ENCODE measurements at places on chromosomes 11 and 22.

DNA sequence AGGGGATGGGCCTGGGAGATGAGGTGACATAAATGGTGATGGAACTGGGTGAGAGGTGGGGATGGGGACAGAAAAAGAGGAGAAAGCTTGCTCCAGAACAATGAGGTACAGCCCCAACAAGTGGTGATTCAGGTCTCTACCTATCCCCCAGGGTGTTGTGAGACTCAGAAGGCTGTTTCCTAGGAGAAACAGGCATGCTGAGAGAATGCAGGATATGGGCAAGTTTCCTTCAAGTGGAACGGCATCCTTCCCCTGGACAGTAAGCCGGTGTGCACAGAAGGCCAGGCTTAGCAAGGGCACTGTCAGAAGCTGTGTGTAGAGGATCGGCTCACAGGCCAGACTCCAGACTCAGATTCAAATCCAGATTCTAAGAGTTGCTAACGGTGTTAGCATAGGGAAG is 34.1 kb upstream of the CRTAM start:
- no peak for DNase-seq

DNA sequence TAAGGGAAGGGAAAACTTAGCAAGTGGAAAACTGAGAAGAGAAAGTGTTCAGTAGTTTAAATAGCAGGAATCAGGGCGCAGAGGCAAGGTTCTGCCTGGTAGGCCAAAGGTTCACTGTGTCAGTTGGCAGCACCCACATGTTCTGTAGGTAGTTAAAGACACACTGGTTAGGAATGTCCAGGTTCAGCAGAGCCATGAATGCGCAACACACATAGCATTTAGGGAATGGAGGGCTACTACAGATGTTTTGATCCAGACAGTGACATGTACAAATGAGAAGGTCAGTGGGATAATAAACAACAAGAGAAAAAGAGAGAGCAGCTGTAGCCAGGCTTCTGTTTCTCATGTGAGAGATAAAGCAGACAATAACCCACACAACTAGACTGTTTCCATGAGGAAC is 56.2 kb upstream of the ARHGAP42 start:
- DNase-seq = no peak

DNA sequence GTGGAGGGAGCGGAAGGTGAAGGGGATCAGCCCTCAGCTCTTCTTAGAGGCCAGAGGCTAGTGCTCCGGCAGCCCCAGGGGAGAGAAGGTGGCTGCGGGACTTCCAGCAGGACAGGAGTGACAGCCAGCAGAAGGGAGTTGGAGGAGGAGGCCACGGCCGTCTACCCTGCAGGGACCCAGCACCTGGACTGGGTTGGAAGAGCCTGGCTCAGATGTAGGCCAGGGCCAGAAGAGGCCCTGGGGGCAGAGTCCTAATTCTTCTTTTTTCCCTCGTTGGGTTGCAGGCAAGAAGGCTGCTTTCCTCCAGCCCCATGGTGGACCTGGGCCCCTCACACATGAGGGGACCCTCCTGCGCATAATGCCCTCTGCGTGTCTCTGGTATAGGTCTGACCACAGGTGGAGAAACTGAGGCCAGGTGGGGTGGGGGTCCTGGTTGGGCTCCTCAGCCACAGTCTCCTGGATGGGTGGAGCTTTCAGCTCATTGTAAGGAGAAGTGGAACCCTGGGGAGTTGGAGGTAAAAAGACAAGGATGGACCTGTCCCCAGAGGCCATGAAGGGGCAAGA is 2.3 kb upstream of the MCAM start:
- no peak for DNase-seq

GRCh38 chr11:95877291-95877690 is 46.6 kb downstream of the MTMR2 start:
- peak; percentile 87 for DNase-seq

- peak; percentile 73 for DNase-seq
Observed at GRCh38 chr11:35623621-35624168, 5.4 kb downstream of the FJX1 start.
